ENCODE measurements at places on chromosomes 6 and 20. TPM values are rescaled to one million over a fixed set of nuclear protein-coding genes. Genes with fewer than 3 reads are reported as not detected.

- DNase-seq: peak; percentile 26
Observed at GRCh38 chr6:4736371-4736873, 39.8 kb upstream of the CDYL start.

GRCh38 chr6:27176096-27176495, 71.4 kb upstream of the PRSS16 start:
- no peak for DNase-seq

DNA sequence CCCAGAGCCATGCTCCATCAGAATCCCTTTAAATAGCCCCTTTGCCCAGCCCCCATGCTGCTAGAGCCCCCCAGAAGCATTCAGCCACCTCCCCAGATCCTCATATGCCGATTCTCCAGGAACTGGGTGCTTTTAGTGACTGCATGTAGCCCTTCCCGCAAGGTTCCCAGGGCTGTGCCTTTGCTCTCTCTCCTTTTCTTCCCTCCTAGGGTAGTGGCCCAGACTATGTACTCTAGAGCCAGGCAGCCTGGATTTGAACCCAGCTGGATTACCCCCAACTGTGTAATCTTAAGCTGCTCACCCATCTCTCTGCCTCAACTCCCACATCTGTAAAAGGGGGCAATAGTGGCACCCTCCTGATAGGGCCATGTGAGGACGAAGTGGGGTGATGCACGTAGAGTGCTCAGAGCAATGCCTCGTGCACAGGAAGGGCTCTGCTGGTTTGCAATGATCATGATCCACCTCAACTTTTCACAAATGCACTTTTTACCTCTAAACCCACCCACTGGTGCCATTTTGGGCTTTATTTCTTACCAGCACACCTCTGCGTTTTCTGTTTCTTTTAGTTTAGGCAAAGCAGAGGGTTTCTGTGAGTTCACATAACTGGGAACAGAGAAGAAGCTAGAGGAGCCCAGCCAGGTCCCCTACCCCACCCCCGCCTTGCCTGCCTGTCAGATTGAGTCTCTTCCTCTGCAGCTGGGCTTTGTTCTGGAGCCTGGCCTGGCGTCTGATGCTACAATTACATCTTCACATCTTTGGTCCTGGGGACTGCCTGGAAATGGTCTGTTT, 396.5 kb downstream of the RNGTT start:
- no peak for DNase-seq

DNA sequence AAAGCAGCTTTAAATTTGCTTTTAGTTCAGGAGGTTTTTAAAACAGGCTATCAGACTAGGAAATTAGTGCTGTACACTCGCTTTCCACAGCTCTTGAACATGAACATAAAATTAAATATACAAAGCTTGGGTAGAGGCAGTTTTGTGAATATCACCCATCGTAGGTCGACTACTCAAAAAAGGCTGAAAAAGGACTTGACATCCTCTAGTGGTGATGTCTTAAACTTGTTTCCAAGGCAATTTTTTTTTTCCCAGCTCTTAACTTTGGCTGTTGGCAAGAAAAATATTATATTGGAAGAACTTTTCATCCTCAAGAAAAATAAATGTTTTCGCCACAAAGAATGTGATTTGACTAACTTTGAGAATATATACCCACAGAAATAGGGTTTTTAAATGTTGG, 2.9 kb downstream of the MAP7 start:
- DNase-seq: no peak

DNA sequence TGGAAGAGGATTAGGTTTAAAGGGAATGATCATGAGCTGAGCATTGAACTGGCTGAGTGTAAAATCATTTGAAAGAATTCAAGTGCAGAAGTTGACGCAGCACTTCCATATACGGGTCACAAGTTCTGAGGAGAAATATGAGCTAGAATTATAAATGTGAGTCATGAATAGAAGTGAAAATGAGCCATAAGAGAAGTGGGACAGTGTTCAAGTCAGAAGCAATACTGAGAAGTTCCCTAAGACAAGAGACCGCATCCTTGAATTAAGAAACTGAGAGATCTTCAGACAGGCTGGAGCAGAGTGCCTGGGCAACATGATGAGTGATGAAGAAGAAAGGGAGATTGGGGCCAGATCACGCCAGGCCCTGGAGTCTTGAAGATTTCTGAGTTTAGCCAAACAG, 209.7 kb downstream of the TBX18 start:
- no peak for DNase-seq

GRCh38 chr20:39897781-39898466, 791.1 kb downstream of the MAFB start:
- DNase-seq: no peak

DNA sequence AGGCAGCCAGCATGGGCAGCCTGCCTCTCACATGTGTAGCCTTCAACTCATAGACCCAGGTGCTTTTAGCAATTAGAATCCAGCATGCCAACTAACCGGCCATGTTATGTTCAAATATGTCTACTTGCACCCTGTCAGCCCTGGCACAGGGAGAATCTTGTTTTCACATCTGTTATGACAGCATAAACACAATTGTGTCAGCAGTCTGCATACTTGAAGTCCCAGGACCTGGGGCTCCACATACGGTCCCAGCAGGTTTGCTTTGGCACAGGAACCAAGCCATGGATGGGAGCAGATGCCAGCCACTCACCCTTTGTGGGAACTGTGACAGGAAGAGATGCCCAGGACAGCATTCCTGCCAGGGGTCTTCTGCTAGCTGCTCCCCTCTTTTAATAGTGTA, 67.2 kb upstream of the SYNDIG1 start:
- no peak for DNase-seq

DNA sequence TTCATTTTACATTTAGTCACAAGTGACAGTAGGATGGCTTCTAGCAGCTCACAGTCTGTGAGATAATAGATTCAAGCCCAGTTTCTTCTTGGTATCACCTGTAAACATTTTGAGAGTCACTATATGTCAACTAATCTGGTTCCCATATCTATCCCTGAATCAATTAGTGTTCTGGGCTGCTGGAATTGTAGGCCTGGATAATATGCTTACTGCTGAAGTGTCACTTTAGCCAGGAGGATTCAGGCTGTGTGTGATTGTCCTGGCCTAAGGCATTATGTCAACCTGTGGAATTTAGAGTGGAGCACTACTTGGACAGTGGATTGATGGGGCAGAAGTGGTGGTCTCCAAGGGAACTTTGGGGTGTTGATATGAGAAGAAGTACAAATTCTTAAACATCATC, 1071.8 kb upstream of the CITED2 start:
- no peak for DNase-seq

DNA sequence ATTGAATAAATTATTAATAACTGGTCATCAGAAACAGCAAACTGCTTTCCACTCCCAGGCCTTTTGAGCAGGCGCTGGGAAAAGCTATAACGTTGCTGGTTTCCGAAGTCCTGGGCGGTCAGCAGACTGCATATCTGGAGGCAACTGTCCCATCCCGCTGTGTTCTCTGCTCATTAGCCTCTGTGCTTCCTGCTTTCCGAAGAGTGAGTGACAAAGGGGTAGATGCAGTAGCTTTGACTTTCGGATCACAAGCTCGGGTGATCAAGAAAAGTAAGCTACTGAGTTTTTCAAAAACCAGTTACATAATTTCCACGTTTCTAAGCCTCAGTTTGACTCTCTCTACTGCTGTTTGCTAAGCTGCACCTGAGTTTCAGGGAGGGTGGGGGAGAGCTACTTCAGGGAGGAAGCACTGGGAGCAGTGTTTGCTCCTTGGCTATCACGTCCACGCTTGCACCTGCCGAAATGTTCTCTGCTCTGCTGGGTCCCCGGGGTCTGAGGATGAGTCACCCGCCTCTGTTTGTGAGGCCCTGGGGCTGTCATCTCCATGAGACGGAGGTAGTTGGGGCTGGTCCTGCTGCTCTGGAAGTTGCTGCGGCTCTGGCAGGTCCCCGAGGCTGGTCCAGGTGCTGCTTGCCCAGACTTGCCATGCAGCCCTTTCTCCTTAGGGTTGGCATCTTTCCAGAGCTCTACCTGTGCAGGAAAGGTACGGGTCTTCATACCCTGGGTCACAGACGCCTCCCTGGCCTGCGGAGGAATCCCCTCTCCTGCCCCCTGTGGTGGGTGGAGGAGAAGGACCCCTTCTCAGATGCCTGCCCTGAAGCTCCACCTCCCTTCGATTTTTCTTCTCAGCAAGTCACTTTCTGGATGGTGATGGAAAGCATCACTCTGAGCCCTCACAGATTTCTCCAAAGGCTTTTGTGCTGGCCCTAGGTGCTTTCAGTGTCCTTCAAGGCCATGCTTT, 220.0 kb downstream of the QKI start:
- peak; percentile 43 for DNase-seq

- no peak for DNase-seq
Observed at GRCh38 chr20:22582964-22583772, 1.2 kb downstream of the FOXA2 start.

GRCh38 chr20:52047811-52048764, 143.5 kb downstream of the ZFP64 start:
- no peak for DNase-seq

- no peak for DNase-seq
Observed at GRCh38 chr6:113600551-113601339, 256.4 kb upstream of the MARCKS start.

DNA sequence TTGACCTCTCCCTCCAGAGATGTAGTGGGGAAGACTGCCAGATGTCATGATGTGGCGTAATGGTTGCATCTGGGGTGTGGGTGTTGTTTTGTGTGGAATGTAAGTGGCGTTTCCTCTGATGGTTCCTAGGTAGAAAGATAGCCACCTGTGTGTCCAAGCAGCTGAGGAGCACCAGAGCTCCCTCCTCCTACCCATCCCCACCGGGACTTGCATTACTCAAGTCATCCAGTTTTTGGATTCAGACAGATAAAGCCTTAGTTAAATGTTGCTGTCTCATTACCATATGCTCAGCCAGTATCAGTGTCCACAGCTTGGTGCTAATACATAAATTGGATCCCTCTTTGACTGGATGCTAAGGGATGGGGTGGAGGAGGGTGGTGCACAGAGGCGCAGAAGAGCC, 282.3 kb downstream of the TBC1D7 start:
- no peak for DNase-seq

- no peak for DNase-seq
Observed at GRCh38 chr6:136226674-136227377, 23.3 kb downstream of the MTFR2 start.

GRCh38 chr6:82866446-82866845, 199.2 kb downstream of the UBE3D start:
- no peak for DNase-seq

- no peak for DNase-seq
Observed at GRCh38 chr6:72967329-72967728, 258.0 kb downstream of the KHDC1L start.

- peak; percentile 86 for DNase-seq
Observed at GRCh38 chr20:36604952-36605398, 604 bp upstream of the RAB5IF start.

DNA sequence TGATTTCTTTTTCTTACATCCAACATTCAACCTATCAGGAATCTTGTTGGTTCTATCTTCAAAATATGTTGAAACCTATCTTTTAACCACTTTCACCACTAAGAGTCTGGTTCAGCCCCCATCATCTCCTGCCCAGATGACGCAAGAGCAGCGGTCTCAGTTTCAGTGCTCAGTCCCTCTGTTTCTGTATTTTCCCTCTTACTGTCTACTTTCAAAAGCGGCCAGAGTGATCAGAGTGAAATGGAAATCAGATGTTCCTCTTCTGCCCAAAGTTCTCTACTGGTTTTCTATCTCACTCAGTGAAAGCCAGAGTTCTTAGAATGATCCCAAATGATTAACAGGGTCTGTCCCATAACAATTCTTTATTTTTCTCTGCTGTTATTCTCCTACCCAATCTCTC, 147.9 kb upstream of the PDE7B start:
- DNase-seq: no peak

DNA sequence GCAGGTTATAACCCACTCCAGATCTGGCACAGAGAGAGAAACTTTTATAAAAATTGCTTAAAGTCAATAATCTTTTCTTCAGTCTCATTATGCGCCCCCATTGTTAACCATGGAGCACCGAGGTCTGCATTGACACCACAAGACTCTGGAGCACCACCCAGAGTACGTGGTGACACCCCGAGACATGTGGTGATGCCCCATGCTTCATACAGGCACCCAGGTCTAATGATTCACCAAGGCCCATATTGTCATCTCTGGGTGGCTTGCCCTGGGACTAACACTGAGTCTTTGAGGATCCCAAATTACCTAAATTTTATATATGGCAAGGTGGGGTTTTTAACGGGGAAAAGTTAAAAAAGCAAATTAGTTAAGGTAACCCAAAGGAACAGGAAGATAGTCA, 31.1 kb downstream of the CD109 start:
- DNase-seq: no peak

SGK1 gene
- total RNA-seq: 61.1 TPM

GATA5 gene
- 6.8 TPM for total RNA-seq

SLC29A1 gene
- 76.5 TPM for total RNA-seq

TMEM30A gene
- 109 TPM for total RNA-seq

VSTM2L gene
- 6.4 TPM for total RNA-seq

TBXT gene
- total RNA-seq: not detected

MAD2L1BP gene
- 12.0 TPM for total RNA-seq

Measured in posterior vena cava (tissue), 2 donors.